ENCODE measurements at places on chromosomes 5 and 9. TPM values are rescaled to one million over a fixed set of nuclear protein-coding genes. Genes with fewer than 3 reads are reported as not detected.

Gene DOCK8
- total RNA-seq = 4.4 TPM

Gene OR1Q1
- not detected for total RNA-seq

Gene RLN1
- 0.53 TPM for total RNA-seq

Gene TERT
- total RNA-seq = 0.50 TPM

Gene PALM2AKAP2
- total RNA-seq = 61.3 TPM

Gene ST8SIA4
- 0.59 TPM for total RNA-seq

Gene ENHO
- 0.55 TPM for total RNA-seq

Gene PCDHB14
- 6.4 TPM for total RNA-seq

Gene FBP2
- total RNA-seq = not detected

Gene TAF11L10
- not detected for total RNA-seq

Gene CKMT2
- total RNA-seq = 0.18 TPM

Gene FOXD4
- total RNA-seq = 0.31 TPM

Gene NR2F1
- total RNA-seq = 4.3 TPM

Gene SLC1A3
- 20.9 TPM for total RNA-seq

Gene GABRP
- not detected for total RNA-seq

Gene PKD2L2
- not detected for total RNA-seq

Gene ITGA1
- 83.1 TPM for total RNA-seq

Gene PLCXD3
- 0.55 TPM for total RNA-seq

Gene SHISAL2B
- total RNA-seq = not detected

Gene PRRC2B
- 260 TPM for total RNA-seq

Gene TGFBI
- total RNA-seq = 1,862 TPM

Gene HSD17B4
- 82.8 TPM for total RNA-seq

Gene CEL
- 3.4 TPM for total RNA-seq

Gene ZDHHC11
- 10.3 TPM for total RNA-seq

Gene ADAMTSL2
- 0.58 TPM for total RNA-seq

Gene RORB
- total RNA-seq = 0.17 TPM

Gene MYMK
- not detected for total RNA-seq

Gene TMEM245
- 52.2 TPM for total RNA-seq

Gene TRIP13
- 8.5 TPM for total RNA-seq

Gene GRM6
- not detected for total RNA-seq

Gene MCTP1
- total RNA-seq = 45.9 TPM

Gene SVEP1
- total RNA-seq = 1.1 TPM

Gene ANXA1
- 637 TPM for total RNA-seq

Gene SV2C
- 0.05 TPM for total RNA-seq

Gene DMGDH
- total RNA-seq = not detected

Gene SLC4A9
- total RNA-seq = not detected

Gene NDUFS4
- total RNA-seq = 82.2 TPM

Gene CDH10
- 6.4 TPM for total RNA-seq

Gene NR5A1
- total RNA-seq = 0.26 TPM

Gene DBH
- total RNA-seq = not detected

Gene ZSWIM6
- total RNA-seq = 33.8 TPM

Gene ASTN2
- total RNA-seq = 13.6 TPM

Gene SPINK5
- 0.62 TPM for total RNA-seq

Gene ERGIC1
- total RNA-seq = 137 TPM

Gene TUSC1
- 1.9 TPM for total RNA-seq

Gene MSMP
- total RNA-seq = not detected

Gene NSUN2
- total RNA-seq = 78.8 TPM

Gene TMEM215
- total RNA-seq = 3.0 TPM

Gene NRG2
- total RNA-seq = 0.54 TPM

Gene TSSK1B
- 0.20 TPM for total RNA-seq

Gene CA9
- not detected for total RNA-seq

Gene CDH6
- total RNA-seq = 90.1 TPM

Gene LCN15
- total RNA-seq = not detected

Gene ARL14EPL
- not detected for total RNA-seq

Gene RGS7BP
- 0.07 TPM for total RNA-seq
